ENCODE measurements at places on chromosomes 1 and 21.

GRCh38 chr21:42122398-42122797, 51.3 kb downstream of the UMODL1 start:
- no peak for DNase-seq

- DNase-seq, result no peak
Observed at GRCh38 chr1:14946684-14947238, 206.8 kb upstream of the TMEM51 start.

GRCh38 chr1:228314315-228314657, 92.3 kb downstream of the TRIM11 start:
- no peak for DNase-seq

- DNase-seq, result no peak
Observed at GRCh38 chr1:31120783-31121180, 55.3 kb upstream of the PUM1 start.

DNA sequence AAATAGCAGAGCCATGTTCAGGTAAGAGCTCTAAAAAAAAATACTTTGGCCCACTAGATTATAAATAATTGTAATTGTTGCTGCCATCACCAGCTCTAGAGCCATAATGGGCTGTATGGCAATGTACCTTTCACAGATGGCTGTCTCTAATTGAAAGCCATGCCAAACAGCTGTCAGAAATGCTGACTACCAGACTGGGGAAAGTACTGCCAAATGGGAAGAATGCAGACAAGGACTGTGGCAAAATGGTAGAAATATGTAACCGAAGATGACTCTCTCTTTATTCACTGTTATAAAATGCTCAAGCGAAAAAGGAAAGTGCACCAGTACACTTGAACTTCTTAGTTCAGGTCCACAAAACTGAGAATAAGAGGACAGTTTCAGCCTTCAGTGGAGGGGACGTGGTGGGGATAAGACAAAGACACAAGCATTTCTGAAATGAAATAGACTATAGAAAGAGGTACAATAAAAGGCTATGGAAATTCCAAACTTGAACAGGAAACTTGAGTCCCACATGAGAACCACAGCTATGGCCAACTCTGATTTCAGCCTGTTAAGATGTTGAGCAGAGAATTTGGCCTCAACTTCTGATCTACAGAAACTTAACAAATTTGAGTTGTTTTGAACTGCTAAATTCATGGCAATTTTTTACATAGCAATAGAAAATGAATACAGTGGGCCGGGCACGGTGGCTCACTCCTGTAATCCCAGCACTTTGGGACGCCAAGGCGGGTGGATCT, 46.5 kb upstream of the LPGAT1 start:
- no peak for DNase-seq

GRCh38 chr21:43758111-43758641, 17.9 kb downstream of the CSTB start:
- DNase-seq, result peak; percentile 51

GRCh38 chr1:67399199-67399993, 30.8 kb downstream of the SERBP1 start:
- no peak for DNase-seq

- no peak for DNase-seq
Observed at GRCh38 chr1:40606978-40607377, 58.5 kb downstream of the RIMS3 start.

- no peak for DNase-seq
Observed at GRCh38 chr1:61808321-61808720, 66.0 kb downstream of the PATJ start.

GRCh38 chr1:115300087-115300876, 37.8 kb downstream of the NGF start:
- DNase-seq, result no peak

- DNase-seq, result no peak
Observed at GRCh38 chr1:25532970-25533369, 10.4 kb upstream of the LDLRAP1 start.

GRCh38 chr1:21782349-21782867, 541 bp downstream of the USP48 start:
- peak; percentile 38 for DNase-seq

DNA sequence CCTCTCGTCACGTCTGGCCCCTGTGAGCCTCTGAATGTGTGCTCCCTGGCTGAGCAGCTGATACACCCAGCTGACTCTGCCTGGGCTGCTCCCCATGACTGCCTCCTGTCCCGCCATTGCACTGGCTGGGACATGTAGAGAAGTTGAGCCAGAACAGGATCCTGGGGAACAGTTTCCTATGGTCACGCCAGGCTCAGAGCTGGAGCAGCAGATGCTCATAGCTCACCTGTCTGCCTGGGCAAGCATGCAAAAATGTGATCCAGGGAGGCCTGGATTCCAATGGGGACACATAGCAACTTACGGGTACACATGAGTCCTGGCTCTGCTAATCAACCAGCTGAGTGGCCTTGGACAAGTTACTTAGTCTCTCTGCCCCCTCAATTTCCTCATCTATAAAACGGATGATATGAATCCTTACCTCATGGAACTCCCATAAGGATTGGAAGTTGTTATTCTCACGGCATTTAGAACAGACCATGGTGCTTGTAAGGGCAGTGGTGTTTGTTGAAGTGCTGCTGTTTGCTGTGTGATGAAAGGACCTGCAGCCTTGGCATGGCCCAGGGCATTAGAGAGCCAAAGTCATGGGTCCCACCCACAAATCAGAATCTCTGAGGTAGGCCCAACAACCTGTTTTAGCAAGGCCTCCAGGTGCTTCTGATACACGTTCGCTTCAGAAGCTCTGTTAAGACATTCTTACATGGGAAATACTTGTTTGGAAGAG, 150.3 kb upstream of the VANGL1 start:
- DNase-seq, result no peak

DNA sequence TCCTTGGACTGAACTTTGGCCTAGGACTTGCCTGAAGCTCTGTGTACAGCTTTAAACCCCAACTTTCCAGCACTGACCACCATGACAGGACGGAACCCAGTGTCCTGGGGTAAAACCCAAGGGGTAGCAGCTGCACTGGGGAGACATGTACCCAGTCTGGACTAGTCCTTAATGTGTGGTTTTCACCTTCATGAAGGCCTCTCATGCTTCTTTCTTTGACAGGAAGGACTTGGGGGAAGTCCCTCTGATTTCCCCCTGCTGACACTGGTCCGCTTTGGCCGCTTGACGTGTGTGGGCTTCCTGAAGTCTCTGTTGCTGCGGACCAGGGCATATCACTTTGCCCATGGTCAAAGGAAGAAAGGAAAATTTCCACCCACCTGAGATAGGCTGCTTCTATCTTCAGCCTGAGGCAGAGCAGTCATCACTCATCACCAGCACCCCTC, 66.3 kb upstream of the PRDX6 start:
- DNase-seq, result no peak

DNA sequence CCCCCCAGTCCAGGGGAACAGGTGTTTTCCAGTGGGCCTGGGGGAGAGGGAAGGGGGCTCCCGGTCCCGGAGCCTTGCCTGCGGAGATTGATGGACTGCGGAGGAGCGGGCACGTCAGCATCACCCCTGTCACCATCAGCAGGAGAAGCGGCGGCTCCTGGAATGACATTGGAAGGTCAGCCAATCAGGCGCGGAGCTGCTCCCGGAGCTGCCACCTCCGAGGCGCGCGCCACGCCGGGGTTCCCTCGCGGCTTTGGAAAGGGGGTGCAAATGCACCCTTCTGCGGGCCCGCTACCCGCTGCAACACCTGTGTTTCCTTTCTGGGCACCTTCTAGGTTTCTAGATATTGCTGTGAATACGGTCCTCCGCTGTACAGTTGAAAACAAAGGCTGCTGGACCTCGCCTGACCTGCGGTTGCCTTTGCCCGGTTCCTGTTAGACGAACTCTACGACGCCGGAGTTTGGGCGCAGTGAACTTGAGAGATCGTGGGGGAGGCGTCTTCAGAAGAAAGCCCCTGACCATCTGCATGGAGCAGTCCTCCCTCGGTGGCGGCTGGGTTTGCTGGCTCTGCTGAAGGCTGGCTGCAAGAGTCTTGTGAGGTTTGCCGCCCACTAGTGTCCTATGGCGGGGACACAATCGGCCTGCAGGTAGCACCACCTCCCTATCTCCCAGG, 5.3 kb downstream of the DSCAM start:
- DNase-seq, result peak; percentile 75

DNA sequence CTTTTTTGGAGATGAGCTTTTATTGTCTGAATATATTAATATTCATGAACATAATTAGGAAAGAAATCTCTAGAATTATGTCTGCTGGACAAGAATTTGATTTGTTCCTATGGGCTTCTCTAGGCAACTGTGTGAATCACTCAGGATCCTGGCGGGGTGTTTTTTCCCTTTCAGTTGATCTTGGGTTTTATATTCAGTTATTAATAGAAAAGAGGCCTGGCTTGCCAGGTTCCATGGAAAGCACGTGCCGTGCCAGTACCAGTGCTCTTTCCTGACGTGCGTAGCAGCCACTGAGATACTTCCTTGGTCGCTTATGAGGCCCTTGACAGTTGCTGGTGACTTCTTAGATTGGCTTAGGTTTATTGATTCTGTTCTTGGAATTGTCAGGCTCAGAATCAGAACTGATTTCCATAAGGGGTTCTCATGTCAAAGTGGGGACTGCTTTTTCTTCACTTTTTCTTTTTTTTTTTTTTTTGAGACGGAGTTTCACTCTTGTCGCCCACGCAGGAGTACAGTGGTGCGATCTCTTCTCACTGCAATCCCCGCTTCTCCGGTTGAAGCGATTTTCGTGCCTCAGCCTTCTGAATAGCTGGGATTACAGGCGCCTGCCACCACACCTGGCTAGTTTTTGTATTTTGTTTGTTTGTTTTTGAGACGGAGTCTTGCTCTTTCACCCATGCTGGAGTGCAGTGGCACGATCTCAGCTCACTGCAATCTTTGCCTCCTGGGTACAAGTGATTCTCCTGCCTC, 48.7 kb upstream of the KIF1B start:
- DNase-seq, result no peak

- DNase-seq, result no peak
Observed at GRCh38 chr1:244150665-244151064, 99.6 kb downstream of the ZBTB18 start.

DNA sequence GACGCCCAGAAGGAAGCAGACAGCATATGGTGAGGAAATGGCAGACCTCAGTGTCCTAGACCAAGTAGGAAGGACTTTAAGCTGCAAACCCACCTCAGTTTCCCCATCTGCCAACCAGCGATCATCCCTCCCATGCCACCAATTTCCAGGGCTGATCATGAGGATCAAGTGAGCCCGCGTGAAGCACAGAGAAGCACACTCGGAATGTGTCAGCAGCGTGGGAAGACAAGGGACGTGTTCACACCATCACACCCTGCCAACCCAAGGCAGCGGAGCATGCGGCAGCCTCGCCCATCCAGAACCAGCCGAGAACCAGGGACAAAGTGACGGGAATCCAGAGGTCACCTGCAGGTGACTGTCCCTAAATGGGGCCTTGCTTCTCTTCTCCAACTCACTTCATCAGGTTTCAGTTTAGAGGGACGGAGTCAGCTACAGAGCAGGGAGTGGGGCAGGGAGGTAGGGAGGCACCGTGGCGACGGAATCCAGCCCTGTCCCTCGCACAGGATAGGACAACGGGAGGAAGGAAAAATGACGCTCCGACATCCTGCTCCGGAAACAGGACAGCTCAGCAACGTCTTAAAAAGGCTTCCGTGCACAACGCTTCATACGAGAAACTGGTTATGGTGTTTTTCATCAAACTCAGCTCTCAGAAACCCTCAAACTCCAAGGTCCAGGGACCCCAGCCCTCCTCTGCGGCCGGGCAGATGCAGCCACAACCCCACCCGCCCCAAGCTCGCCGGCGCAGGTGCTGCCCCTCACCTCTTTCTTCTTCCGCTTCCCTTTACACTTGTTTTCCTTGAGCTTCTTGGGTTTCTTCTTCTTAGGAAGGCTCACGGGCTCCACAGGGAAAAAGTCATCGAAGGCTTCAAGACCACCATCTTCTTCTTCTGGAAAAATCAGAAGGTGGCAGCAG, 12.5 kb downstream of the CHD5 start:
- DNase-seq, result no peak

- no peak for DNase-seq
Observed at GRCh38 chr21:28518630-28519029, 474.0 kb downstream of the LTN1 start.

DNA sequence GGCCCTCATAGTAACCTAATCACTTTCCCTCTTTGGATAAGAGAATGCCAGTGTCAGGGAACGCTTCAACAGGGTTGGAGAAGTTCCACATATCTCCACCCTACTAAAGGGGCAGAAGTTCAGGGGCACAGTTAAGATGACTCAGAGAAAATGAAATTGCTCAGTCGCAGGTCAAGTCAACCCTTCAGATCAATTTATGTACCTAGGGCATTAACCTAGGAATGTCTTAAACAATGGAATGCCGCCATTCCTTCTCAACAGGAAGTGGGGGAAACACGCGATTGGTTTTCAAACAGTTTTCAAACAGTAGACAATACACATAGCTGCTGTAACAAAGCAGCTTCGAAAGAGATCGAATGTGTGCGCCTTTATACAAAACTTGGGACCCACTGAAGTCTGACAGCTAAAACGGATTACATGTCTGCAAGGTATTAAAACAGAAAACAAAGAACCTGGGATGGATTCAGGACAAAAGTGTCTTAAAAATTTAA, 897 bp downstream of the SLC25A24 start:
- DNase-seq, result peak; percentile 40

DNA sequence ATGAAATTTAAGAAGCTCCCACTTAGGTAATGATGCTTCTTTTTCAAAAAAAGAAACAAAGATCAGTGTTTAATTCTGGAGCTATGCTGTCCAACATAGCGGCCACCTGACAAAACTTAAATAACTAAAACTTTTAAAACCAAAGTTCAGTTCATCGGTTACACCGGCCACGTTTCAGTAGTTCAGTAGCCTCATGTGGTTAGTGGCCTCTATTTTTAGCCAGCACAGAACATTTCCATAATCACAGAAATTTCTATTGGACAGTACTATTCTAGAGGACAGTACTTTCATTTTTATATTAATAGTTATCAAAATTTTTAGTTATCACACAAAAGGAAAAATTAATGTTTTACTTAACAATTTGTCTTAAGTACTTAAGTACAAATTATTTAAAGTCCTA, 141.0 kb downstream of the USP25 start:
- no peak for DNase-seq

- DNase-seq, result no peak
Observed at GRCh38 chr21:46031484-46031883, 49.9 kb downstream of the COL6A1 start.

GRCh38 chr1:17795836-17796645, 40.9 kb downstream of the ACTL8 start:
- DNase-seq, result no peak

- no peak for DNase-seq
Observed at GRCh38 chr1:113192242-113192641, 119.2 kb downstream of the LRIG2 start.

DNA sequence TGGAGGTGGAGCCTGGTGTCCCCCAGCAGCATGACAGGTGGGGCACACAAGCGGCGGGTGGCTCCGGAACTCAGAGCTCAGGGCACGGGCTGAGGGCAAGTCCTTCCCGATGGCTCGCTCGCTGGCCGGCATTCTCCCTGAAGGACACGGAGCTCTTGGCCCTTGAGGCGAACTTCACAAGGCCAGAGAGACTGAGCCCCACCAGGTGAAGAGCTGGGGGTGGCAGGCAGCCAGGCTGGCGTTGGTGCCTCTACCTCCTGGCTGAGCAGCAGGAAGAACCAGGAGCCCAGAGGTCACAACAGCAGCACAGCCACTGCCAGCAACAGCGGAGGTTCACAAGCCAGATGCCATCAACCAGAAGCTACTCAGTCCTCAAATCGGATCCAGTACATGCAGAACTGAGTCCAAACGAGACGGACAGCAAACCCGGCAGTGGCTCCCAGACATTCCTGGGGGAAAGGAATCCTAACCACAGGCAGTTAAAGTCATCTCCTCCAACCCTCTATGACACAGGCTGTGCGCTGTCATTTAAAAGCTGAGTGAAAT, 54.1 kb downstream of the NPHP4 start:
- DNase-seq, result peak; percentile 15
